ENCODE measurements at places on chromosomes 3 and 15.

DNA sequence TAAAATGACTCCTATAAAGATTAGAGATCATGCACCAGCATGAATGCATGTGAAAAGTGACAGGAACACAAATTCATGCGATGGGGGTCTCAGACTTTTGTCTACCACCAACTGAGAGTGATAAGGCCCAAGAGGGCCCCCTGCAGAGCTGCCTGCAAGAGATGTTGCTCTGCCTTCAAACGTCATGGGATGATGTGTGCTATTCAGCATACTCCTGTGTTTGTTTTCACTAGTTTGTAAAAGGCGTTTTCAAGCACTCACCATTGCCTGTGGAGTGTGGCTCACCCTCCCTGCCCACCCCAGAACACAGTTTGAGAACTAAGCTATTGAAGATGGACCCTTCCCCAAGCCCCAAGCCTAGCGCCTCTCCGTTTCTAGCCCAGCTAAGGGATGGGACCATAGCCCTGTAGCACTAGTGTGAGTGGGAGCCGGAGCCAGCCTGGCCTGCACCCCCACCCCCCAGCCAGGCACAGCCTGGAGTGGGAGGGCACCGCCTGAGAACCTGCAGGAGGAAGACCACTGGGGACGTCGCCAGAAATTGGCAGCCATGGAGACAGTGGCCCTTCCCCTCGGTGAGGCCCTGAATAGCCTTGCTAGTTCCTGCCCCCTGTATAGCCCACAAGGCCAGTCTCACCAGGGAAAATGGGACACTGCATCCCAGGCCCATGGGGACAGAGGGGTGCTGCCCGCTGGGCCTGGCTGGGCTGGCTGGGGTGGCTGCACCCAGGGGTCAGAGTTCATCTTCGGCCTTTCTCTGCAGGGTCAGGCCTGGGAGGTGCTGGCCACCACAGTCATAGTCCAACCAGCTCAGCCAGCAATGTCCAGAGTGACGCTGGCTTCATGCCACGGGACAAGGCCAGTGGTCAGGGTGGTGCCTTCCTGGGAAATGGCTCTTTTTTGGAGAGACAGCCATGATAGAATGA, 22.6 kb upstream of the KLF13 start:
- DNase-seq, result no peak

DNA sequence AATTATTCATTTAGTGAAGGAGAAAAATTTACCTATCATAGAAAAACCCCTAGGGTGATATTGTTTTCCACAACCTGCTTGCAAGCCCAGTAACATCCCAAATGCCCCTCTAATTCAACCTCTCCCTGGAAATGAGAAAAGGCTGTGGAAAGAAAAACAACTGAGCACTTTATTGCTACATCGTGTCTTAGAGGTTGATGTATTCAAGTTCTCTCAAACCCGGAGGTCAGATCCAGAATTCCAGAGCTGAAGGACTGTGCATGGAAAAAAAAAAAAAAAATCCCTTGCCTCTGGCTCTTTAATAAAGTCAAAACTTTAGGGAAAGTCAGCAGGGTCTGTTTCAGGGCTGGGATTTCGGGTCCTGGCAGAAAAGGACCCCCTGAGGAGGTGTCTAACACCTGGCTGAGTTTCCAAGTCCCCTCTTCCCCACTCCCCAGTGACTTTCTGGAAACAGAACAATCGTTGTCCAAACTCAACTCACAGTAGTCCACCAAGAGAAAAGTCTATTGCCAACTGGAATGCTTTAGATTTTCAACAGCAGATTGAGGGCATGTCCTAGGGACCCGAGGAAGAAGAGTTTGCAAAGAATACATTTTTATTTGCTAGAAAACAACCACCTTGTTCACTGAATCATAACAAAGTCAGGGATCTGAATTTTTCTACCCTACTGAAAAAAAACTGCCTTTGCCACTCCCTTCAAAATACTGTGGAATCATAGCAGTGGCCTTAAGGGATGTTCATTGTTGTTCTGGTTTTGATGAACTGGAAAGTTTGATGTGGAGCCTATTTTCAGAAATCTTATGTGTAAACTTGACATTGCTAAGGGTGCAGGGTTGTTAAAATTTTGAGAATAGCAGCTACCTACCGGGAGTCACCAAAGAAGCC, 207.5 kb upstream of the ADAMTS9 start:
- DNase-seq, result no peak

GRCh38 chr3:136110481-136110880, 85.7 kb downstream of the MSL2 start:
- no peak for DNase-seq

GRCh38 chr3:66795365-66795764, 202.7 kb upstream of the KBTBD8 start:
- DNase-seq, result no peak

- DNase-seq, result no peak
Observed at GRCh38 chr15:84657748-84658079, 285 bp downstream of the NMB start.

GRCh38 chr3:7610634-7611033, 749.7 kb downstream of the GRM7 start:
- DNase-seq, result no peak

DNA sequence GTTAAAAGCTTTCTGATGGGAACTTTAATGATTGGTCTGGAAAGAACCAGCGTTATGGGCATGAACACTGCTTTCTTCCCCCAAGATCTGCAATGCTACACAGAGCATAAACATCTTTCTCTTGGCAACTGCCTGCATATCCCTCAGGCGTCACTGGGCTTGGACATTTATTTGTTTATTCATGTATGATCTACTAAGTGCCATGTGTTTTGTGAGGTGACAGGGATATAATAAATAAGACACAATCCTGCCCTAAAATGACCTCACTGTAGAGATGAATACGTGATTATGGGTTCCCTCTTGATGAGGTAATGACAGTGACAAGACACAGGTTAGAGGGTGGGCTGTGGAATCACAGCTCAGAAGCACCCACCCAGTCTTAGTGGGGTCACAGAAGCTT, 485.3 kb downstream of the PDCD6IP start:
- DNase-seq, result no peak

GRCh38 chr15:42035435-42035761, 14.6 kb upstream of the PLA2G4E start:
- DNase-seq, result no peak

- no peak for DNase-seq
Observed at GRCh38 chr3:99218468-99218867, 317.0 kb upstream of the DCBLD2 start.

DNA sequence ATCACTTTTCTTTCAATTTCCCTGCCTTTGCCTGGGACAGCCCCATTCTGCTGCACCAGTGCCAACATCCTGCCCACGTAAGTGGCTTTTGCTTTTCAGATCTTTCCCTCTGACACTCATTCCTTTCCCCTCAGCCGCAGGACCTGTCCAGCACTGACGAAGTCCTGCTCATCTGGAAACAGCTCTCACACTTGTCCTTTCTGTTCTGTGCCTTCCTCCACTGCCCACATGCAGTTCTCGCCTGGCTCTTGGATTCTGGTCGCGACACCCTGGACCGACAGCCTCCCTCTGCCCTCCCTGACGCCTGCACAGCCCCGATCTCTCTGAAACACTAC, 99.7 kb downstream of the ADCY5 start:
- DNase-seq, result no peak

- DNase-seq, result no peak
Observed at GRCh38 chr3:60107275-60107674, 1057.5 kb upstream of the CFAP20DC start.

DNA sequence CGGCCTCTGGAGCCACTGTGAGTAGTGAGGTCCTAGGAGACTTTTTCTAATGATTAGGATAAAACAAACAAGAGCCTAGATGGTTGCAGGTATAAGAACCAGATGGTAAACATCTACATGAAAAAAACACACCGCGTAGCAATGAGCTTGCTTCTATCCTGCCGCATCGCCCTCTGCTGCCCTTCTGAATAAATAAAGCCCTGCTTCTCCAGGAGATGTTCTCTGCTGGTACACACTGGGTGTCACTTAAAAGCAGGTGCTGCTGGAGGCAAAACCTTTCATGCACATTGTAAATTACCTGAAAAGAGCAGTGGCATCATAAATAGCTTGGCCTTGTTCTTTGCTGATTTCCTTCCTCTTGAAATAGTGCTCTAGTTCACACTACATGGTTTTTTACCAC, 164.4 kb upstream of the TOPAZ1 start:
- no peak for DNase-seq

DNA sequence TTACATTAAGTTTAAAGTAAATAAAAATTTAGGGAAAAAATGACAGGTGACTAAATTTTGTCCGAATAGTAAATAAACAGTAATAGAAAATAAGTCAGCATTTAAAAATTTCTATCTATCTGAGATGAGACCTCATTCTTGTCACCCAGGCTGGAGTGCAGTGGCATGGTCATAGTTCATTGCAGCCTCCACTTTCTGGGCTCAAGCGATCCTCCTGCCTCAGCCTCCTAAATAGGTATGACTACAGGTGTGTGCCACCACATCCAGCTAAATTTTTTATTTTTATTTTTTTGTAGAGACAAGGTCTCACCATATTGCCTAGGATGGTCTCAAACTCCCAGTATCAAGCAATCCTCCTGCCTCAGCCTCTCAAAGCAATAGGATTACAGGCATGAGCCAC, 7.8 kb downstream of the KPNA4 start:
- no peak for DNase-seq
